Activated CD8-positive, alpha-beta memory T cell treated with anti-CD3 and anti-CD28 coated beads for 24 hours (primary cell): ENCODE measurements at places on chromosomes 6 and 20.

- DNase-seq, result no peak
Measured at GRCh38 chr6:88211446-88211845, 45.3 kb upstream of the CNR1 start.

- no peak for DNase-seq
Measured at GRCh38 chr6:30542915-30543314, 13.4 kb downstream of the GNL1 start.

- DNase-seq, result no peak
Measured at GRCh38 chr20:16580620-16581019, 7.4 kb upstream of the KIF16B start.

DNA sequence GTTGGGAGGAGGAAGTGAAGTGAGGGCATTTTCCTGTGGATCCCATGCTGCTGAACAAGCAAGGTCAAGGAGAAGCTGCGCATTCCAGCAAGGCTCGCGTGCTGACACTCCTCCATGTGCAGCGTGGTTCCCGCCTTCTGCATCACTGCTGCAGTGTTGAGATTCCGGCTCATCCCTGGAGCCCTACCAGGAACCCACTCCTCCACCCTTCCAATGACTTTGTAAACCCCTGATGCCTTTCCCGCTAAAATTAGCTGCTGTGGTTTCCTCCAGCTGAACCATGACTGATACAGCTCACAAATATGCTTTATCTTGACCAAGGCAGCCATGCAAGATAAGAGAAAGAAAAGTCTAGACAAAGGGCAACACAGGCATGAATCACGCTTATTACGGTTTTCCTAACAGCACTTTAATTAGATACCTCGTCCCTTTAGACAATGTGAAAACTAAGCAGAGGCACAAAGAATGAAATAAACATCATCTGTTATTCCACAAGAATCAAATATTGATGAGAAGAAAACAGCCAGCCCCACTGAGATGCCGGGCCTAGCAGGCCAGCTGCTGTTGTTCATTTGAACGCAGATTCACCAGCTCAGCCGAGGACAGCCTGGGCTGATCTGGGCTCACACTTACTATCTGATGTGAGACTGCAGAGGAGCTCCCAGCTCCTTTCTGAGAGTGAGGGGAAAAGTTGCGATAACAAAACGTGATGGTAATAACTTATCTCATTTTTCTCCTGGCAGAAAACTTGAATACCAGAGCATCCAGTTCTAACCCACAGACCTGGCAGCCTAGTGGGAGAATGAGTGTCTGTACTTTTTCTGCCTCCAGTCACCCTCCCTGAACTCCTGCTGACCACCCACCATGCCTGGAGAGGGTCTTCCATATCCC is 14.2 kb upstream of the BNIP5 start:
- no peak for DNase-seq

GRCh38 chr20:61886721-61887595 is 178.7 kb downstream of the TAF4 start:
- peak; percentile 61 for DNase-seq

- DNase-seq, result no peak
Measured at GRCh38 chr6:16204653-16205376, 33.6 kb upstream of the GMPR start.

DNA sequence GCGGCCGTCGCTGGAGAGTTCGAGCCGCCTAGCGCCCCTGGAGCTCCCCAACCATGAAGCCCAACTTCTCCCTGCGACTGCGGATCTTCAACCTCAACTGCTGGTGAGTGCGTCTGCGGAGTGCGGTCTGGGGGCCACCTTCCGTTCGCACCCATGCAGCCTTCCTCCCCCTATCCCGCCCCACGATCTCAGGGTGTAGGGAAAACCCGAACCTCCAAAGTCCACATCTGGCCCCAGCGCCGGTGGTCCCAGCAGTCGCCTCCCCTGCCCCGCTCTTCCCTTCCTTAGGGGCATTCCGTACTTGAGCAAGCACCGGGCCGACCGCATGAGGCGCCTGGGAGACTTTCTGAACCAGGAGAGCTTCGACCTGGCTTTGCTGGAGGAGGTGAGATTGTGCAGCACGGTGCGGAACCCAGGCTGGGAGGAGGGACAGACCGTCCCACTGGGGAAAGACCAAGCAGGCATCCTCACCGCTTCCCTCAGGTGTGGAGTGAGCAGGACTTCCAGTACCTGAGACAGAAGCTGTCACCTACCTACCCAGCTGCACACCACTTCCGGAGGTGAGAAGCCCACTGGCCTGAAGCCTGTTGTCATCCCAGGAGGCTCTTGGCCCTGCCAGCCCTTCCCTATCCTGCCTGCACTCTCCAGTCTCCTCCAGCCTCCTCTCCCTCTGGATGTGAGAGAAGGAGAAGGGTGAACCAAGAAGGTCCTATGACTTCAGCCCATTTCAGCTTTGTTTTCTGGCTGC is 719 bp downstream of the SMPD2 start:
- DNase-seq, result peak; percentile 79

- no peak for DNase-seq
Measured at GRCh38 chr6:138227316-138227781, 9.1 kb upstream of the PBOV1 start.

DNA sequence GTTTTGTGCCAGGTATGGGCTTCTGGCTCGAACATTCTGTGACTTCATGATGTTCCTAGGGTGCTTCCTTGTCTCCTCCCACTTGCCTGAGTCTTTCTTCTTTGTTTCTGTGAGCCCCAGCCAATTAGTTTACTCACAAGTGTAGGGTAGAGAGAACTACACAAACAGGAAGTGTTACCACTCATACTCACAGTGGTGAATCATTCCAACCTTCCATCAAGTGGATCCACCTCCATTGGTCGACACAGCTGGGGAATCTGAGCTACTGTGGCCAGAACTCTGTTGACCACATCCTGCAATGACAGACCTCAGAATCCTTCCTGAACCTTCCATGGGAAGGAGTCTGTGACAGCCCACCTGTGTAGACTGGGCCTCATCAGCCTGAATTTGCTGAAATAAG is 76.8 kb downstream of the UNC5CL start:
- DNase-seq, result no peak

- no peak for DNase-seq
Measured at GRCh38 chr20:39800111-39800510, 838.0 kb downstream of the DHX35 start.

GRCh38 chr6:159086033-159086618 is 41.3 kb upstream of the TAGAP start:
- peak; percentile 57 for DNase-seq

GRCh38 chr20:35600993-35601973 is 14.3 kb upstream of the SPAG4 start:
- DNase-seq, result peak; percentile 87

- no peak for DNase-seq
Measured at GRCh38 chr6:137190583-137191094, 17.2 kb upstream of the IL22RA2 start.

GRCh38 chr20:38249536-38250310 is 10.8 kb downstream of the KIAA1755 start:
- no peak for DNase-seq

- DNase-seq, result no peak
Measured at GRCh38 chr20:59733351-59733750, 129.0 kb downstream of the PHACTR3 start.

- no peak for DNase-seq
Measured at GRCh38 chr6:11700118-11700718, 78.4 kb downstream of the ADTRP start.
